Cerebellum (tissue), 4 donors: ENCODE measurements at places on chromosomes 4 and X. TPM values are rescaled to one million over a fixed set of nuclear protein-coding genes. Genes with fewer than 3 reads are reported as not detected.

The CA5B gene
- total RNA-seq: 10.2 TPM

- DNase-seq: no peak
Observed at GRCh38 chr4:100913685-100914084, 395.9 kb upstream of the EMCN start.

DNA sequence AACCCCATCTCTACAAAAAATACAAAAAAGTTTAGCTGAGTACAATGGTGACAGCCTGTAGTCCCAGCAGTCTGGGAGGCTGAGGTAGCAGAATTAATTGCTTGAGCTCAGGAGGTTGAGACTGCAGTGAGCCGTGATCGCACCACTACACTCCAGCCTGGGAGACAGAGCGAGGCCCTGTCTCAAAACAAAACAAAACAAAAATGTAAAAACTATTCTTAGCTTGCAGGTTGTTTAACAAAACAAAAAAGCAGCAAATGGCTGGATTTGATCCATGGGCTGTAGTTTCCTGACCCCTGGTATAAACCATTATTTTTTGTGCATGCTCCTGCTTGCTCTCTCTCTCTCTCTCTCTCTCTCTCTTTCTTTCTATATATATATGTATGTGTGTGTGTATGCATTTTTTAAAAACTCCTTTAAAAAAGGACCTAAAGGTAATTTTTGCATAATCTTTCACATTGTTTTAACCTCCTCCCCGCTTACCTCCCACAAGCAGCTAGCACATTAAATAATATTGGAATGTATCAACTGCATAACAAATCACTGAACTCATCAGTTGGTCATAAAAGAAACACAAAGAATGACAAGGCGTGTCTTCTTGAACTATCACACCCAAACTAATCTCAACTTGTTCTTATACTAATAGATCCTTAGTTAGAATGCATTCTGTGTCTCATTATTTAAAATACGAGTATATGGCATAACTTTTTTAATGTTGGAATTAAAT is 4.8 kb downstream of the AREG start:
- DNase-seq: no peak

DNA sequence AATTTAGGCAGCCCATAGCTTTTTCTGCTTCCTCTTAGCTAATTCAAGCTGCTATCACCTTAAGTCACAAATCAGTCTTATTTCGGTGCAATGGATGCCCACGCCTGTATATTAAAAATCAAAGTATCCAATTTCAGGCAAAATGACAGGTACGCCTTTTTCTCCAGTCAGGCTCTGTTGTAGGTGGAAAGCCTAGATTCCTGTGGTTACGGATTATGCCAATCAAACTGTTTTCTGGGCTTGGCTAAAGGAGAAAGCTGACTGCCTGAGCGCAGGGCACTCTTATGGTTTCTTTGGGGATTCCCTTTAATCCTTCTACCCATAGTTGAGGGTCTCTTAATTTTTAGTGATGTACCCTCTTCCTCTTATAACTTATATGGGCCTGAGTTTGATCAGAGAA is 550.5 kb downstream of the PDHA2 start:
- DNase-seq: no peak
